ENCODE measurements at places on chromosomes 12 and 14. TPM values are rescaled to one million over a fixed set of nuclear protein-coding genes. Genes with fewer than 3 reads are reported as not detected.

The OTX2 gene
- total RNA-seq = not detected

The NRXN3 gene
- total RNA-seq = 3.9 TPM

The NUAK1 gene
- 18.7 TPM for total RNA-seq

The MLXIP gene
- total RNA-seq = 37.8 TPM

The RNASE7 gene
- total RNA-seq = not detected

The RERG gene
- total RNA-seq = 38.4 TPM

The IL31 gene
- total RNA-seq = not detected

The TAS2R8 gene
- total RNA-seq = 0.58 TPM

The ART4 gene
- total RNA-seq = 4.8 TPM

The KRT78 gene
- not detected for total RNA-seq

The MIP gene
- total RNA-seq = not detected

The PIANP gene
- total RNA-seq = 1.1 TPM

The DNAH10 gene
- 0.90 TPM for total RNA-seq

All from urinary bladder (tissue), 4 donors.